ENCODE measurements at places on chromosomes 7 and 10. TPM values are rescaled to one million over a fixed set of nuclear protein-coding genes. Genes with fewer than 3 reads are reported as not detected.

NACAD gene
- 3.3 TPM for total RNA-seq

- DNase-seq = no peak
These were observed 68.1 kb upstream of the TOMM7 start for GRCh38 chr7:22890773-22891172.

CYP3A4 gene
- total RNA-seq = 1.4 TPM

NEUROD6 gene
- total RNA-seq = not detected

DNA sequence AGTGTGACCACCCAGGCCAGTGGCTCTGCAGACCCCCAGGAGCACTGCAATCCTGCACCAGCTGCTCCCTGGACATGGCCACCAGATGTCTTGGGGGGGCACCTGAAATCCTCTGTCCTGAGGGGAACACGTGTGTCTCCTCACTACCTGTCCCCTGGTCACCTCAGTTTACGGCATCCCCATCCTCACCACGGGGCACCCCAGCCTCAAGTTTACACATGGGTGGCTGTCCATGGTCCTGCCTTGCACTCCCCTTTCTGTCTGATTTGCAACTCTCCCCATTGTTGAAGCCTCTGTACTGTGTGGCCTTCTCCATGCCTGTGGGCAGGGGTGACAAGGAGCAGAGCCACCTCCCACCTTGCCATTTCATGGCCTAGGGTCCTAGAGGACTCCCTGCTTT, 67.2 kb downstream of the RAMP3 start:
- no peak for DNase-seq
